ENCODE measurements at places on chromosomes 1 and 21.

GRCh38 chr21:42534421-42535378 is 21.0 kb downstream of the SLC37A1 start:
- no peak for DNase-seq

- no peak for DNase-seq
Measured at GRCh38 chr1:203777596-203777995, 12.6 kb downstream of the LAX1 start.

GRCh38 chr1:217781056-217781455 is 149.9 kb downstream of the SPATA17 start:
- DNase-seq, result no peak

DNA sequence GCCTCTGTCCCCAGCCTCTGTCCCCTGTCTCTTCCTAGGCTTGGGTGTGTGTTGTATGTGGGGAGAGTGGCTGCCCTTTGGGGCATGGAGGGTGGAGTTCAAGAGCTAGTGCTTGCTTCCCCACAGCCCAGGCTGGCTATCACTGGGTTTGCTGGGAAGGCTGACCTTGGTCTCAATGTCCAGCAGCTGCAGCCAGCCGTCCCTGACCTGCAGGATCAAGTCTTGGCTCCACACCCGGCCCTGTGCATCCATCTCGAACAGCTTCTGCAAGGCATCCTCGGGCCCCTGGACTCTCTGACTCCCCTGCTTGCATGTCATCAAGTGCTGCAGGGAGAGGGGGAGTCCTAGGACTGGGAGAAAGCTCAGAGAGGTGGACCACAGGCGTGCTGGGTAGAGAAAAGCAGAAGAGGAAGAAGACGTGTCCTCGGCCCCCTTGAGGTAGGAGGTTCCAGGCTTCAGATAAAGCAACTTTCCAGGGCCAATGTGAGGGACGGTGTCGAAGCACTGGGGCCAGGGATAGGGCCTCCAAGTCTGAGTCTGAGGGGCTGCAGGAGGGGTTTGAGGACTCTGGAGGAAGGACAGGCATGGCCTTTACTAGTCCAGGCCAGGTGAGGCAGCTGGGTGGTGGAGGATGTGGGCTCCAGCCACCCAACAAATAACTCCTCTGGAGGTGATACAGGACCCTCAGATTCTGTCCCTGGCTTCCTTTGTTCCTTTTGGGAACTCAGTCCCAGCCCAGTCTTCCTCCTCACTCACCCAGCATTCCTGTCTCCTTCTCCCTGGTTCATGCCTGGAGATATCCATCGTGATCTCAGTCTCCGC is 4.0 kb downstream of the EPS8L3 start:
- no peak for DNase-seq

GRCh38 chr21:45442276-45442675 is 37.3 kb downstream of the COL18A1 start:
- DNase-seq, result no peak

- no peak for DNase-seq
Measured at GRCh38 chr1:247376659-247377058, 39.3 kb upstream of the NLRP3 start.

DNA sequence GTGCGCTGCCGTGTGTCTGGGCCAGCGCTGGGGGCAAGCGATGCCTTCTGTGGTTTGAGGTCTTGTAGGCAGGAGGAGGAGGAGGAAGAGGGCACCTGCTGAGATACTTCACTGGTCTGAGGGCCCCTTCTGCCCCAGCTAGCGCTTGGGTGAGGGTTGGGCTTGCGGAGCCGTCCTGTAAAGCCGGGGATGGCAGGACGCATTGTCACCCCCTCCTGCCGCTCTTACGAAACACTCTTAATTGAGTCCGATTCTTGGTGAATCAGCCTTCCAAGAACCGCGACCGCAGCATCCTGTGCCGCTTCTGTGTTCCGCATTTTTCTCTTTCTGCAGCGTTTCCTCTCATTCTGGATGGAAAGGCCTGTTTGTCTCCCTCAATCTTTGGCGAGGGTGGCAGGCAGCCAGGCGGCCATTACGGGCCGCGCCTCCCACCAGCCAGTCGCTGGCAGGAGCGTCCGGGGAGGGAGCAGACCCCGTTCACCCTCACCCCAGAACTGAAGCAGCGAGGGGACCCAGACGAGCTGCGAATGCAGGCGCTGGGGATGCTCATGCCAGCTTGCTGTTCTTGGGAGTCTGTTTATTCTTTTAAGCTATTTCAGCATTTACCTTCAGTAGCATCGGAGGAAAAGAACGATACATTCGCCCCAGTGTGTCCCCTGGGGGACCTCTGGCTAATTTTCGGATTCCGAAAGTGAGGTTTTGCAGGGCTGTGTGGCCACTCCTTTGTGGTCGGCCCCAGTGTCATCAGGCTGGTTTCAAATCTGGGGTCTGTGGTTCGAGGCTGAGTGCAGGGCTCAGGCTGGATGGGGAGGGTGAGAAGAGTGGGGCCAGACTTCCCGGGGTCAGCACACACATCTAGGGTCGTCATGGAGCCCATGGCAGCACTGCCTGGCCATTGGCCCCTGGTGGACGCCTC is 62.7 kb downstream of the SKI start:
- peak; percentile 97 for DNase-seq

- DNase-seq, result no peak
Measured at GRCh38 chr1:19062258-19063029, 106.0 kb upstream of the IFFO2 start.

- no peak for DNase-seq
Measured at GRCh38 chr1:151720974-151721787, at the start of gene RIIAD1. TSS of gene RIIAD1 (plus strand) at chr1:151721522. CDS start at chr1:151721537, 15 bp downstream.

GRCh38 chr1:38558500-38559445 is 300.8 kb downstream of the RRAGC start:
- no peak for DNase-seq

DNA sequence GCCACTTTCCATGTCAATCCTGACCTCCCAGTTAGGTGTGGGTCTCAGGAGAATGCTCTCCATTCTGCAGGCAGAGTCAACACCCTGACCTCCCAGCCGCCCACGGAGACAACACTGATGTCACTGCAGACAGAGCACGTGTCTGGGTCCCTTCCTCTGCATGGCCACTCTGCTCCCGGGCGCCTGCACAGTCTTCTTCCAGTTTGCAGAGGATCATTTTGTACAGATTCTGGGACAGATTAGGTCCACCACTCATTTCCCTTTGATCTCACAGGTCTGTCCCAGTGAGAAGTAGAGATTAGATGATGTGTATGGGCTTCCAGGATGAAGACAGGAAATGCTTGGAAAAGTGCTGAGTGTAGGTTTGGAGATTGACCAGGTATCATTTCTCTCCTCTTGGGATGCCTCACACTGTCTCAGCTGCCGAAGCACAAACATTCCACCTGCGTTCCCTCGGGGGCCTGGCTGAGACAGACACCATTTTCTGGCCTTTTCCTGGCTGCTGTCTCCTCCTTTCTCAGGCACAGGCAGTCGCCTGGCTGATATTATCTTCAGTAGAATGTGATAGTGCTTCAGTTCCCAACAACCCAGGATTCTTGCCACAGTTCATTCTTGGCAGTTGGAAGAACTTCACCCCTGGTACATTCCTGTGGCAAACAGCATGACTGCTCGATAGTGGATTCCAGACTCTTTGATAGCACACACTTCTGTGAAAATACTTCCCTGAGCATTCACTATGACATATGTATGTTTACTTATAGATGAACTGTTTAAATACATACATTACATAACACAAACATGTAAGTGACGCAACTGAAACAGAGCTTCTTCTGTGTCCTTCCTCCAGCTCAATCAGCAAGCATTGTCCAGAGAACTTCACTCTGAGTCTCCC is 7.9 kb downstream of the MYBPHL start:
- peak; percentile 80 for DNase-seq

GRCh38 chr1:98176414-98176813 is 255.6 kb upstream of the DPYD start:
- no peak for DNase-seq

DNA sequence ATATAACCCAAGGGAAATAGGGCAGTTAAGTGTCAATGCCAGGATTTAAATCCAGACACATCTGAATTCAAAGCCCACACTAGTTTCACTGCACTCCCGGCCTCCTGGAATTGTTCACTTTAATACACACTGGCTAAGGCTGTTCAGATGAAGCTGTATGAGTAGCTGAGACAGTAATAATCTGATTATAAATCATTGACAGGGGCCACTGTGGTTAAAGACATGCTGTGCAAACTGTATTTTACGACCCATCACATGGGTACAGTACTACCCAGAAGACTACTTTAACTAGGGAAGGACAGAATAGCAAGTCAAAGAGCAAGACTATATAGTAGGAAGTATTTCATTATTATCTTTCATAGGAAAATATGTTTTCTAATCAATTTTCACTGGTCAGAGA is 16.1 kb upstream of the NTNG1 start:
- DNase-seq, result no peak

- DNase-seq, result no peak
Measured at GRCh38 chr1:231188072-231188471, 26.2 kb downstream of the TRIM67 start.

DNA sequence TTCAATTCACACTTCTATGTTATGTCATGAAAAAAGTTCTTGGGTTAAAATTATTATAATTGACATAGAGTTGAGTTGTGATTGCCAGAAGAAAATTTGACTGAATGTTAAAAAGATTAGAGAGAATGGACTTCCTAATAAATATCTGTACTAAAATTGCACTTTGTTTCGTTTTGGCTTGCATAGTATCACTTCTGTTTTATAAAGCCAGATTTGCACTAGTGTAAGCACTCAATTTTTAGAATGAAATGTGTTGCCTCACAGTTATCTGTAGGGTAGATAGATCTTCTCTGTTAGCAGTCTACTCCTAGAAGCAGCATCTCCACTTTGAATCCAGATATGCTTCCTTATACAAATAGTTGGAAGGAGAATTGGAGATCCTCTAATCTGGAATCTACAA is 95.2 kb upstream of the MPC2 start:
- no peak for DNase-seq

DNA sequence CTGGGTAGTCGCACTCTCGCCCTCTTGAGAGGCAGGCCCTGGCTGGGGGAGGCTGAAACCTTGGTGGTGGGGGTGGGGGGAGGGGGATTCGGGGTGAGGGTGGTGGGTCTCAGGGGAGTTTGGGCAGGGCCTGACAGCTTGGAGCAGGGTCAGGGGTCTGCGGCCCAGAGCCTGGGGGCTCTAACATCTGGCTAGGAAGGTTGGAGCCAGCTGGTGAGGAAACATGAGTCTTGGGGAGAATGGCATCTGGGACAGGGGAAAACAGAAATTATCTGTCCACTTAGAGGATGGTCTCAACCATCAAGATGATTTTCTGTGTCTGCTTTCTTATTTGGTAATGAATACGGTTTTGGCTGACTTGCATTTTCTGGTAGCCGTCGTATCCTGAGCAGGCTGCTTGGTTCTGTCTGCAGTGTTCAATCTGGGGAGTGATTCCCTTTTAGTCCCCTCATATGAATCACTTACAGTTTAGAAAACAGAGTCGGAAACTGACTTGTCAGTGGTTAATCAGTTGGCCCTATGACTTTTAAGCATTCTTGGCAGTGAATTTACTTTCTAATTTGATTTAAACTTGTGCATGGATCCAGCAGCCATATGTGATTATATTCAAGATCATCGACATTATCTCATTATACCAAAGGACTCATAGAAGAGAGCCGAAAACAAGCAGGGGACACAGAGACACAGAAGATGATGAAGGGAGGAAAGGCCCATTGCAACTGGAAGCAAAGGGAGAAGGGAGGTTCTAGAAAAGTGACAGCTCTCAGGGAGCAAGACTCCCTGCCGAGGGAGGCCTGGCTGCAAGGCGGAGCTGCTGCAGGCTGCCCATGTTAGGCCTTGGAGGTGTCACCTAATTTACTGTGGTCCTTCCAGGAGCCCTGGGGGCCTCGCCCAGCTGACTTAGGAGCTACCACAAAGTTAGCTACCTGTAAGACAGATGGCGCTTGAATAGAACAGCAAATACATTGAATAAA is 237.6 kb downstream of the SDCCAG8 start:
- DNase-seq, result no peak

DNA sequence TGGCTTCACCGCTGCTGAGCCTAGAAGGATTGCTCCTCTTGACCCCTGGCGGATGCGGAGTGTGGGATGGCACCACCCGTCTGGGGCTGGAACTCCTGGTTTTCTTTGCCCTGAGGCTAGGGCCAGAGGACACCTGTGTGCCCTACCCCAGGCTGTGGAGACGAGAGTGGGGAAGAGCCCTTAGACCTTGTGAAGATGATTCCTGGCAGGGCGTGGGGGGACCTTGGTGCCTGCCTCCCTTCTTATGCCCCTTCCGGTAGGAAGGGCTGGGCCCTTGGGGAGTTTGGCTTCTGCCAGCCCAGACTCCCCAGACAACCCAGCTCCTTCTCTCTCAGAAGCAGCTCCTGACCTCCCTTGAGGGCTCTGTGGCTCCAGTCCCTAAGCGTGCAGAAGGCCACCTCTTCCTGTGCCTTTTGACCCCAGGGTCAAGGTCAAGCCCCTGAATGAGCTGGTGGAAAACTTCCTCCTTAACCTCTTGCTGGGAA is 891 bp downstream of the RPS6KA1 start:
- DNase-seq, result no peak

DNA sequence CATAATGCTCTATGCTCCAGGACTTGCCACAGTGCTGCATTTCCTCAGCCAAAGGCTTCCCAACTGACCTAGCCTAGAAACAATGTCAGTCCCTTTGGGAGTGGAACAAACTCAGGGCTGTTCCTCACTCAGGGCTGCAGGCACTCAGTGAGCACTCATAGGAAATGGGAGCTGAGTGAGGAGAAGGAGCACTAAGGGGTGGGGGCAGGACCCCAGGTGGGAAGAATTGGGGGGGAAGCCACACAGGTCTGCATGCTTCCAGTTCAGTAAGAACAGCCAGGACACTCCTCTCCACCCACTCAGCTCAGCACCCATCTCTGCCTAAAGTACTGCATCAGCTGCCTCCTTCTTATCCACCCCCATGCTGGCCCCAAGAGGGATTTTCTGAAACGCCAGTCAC is 7.3 kb upstream of the SLC5A9 start:
- DNase-seq, result no peak

GRCh38 chr1:107460035-107460434 is 319.2 kb downstream of the NTNG1 start:
- DNase-seq, result no peak

DNA sequence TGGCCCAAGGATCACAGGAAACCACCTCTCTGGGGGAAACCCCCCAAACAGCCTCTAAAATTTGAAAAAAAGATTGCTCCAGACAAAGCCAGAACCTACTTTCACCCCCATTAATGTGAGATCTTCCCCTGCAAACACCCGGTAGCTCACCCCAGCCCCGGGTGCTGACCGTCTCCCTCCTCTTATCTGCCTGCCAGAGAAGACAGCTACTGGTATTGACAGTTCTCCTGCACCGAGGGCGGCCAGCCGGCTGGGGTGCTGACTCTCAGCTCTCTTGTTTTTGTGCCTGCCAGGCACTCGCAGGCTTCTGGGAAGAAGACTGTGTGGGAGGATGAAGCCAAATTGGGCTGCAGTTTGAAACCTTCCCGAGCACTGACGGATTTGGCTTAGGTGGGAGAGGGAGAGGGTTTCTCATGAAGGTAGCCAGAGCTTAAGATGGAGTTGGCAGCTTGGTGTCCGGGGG is 48.2 kb downstream of the RASSF5 start:
- no peak for DNase-seq

DNA sequence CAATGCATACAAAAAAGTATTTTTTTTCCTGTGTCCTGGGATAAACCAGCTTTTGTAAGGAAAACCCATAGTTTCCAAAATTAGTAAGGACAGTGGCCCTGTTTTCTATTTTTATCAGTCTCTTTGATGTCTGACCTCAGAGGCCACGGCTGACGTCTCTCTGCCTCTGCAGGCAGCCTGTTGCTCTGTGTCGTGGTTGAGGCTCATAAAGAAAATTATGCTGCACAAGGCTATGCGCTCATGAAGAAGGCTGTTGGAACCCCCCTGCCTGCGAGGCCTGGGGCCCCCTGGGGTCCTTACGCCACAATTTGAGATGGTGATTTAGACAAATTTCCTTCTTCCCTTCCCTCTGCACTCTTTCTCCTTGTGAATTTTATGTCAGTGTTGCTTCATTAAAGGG is 48.9 kb downstream of the AGPAT3 start:
- no peak for DNase-seq

GRCh38 chr1:211660718-211661222 is 14.7 kb downstream of the NEK2 start:
- DNase-seq, result no peak

Measured in fibroblast of gingiva (primary cell).